ENCODE measurements at places on chromosomes 5 and 9.

GRCh38 chr9:123349691-123350480, 6.1 kb upstream of the CRB2 start:
- peak; percentile 45 for DNase-seq

- DNase-seq, result no peak
These were observed 128.8 kb downstream of the FSTL4 start for GRCh38 chr5:133483406-133484090.

- DNase-seq, result no peak
These were observed 99.8 kb downstream of the ACTL7B start for GRCh38 chr9:108755979-108756378.

DNA sequence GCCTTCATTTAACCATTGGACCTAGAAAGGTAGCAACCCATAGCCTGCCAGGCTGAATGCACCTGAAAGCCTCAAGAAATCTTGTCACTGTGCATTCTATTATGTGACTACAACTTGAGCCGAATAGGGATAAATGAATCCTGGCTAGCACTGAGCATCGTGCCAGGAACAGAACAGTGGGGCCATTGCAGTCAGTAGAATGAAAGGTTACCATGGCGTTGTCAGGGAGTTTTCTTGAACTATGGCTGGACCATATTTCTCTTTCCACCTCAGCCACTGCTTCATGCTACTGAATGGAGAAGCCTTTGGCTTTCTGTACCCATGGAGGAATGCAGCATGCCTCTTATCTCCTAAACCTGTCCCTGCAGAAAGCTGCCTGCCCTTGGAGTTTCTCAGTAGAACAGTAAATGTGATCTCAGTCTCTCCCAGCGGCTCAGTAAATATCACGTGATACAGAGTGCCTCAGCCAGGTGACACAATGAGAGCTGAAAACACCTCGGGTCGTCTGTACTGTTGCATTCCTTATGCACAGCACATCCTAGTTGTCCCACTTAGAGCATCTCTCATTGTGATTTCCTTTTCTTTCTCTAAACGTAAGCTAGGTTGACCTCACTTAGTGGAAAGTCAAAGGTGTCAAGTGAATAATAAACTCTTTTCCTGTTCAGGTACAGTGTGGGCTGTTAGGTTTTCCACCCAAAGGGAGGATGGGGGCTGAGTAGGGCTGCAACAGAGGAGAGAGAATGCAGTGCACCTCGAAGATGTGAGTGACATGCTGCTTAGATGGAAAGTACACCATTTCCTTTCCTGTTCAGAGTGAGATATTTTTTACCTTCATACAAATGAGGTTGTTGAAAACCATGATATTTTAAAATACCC, 115.3 kb downstream of the MACIR start:
- no peak for DNase-seq

DNA sequence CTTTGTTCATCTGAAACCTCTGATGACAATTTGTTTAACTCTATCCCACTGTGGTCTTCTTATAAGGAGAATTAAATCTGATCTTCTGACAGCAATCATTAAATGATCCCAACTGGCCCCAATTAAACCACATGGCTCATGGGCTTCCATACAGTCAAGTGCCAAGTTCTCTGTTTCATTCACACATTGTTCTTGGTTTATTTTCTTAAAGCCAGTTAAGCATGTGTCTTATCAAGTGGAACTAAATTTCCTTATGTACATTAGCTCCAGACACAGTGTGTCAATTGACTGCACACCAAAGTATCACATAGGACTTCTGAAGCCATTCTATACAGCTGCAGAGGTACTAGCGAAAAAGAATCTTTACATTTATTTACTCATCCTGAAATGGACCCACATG, 51.2 kb downstream of the MEF2C start:
- no peak for DNase-seq

- DNase-seq, result no peak
These were observed 91.8 kb downstream of the PTTG1 start for GRCh38 chr5:160513485-160513884.

GRCh38 chr9:135602789-135603481, 36.4 kb downstream of the GLT6D1 start:
- peak; percentile 34 for DNase-seq

DNA sequence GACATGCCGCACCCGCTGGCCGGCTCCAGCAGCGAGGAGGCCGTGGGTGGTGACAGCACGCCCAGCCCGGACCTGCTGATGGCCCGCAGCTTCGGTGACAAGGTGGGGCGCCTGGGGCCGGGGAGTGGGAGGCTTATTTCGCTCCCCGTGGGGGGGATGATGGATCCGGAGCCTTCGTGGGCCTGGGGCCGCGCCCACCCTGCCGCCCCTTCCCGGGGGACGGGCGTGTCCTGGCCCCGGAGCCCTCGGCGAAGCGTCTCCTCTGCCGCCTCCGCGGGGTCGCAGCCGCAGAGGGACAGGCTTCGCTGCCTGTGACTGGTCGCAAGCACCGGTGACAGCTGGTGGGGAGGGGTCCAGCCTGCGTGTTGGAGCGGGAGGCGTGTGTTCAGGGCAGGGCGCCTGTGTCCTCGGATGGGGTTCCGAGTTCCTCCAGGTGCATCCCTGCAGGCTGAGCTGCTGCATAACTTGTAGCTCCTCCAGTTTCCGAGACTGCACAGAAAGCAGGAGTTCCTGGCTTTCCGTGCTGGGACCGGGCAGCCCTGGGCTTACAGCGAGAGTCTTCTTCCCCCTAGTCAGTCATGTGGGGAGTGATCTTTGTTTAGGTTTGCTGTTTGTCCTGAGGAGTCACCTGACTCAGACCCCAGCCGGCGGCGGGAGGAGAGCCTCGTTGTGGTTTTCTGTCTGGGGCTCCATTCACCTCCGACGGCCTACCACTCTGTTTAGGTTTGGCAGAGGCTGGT, 666 bp downstream of the SNX30 start:
- peak; percentile 7 for DNase-seq

- DNase-seq, result no peak
These were observed 53.9 kb downstream of the ERAP1 start for GRCh38 chr5:96753848-96754247.

DNA sequence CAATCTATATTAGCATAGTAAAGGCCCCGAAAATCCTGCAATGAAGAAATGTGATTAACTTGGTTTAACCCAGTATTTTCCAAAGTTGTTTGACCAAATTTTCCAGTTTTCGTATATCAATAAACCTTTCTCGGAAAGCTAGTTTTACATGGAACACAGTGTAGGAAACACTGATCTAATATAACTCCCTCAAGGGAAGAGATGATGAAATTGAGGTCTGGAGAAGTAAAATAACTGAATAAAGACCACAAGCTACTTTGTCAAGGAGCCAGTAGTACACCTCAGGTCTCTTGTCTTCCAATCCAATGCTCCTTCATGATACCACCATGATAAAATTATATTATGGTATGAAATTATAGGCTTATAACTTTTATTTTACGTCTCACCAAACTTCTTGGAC, 118.1 kb upstream of the TARS1 start:
- DNase-seq, result no peak

GRCh38 chr9:115952430-115953292, 200.9 kb upstream of the PAPPA start:
- no peak for DNase-seq

- peak; percentile 48 for DNase-seq
These were observed 57.2 kb downstream of the COL5A1 start for GRCh38 chr9:134698587-134699342.
